Upper lobe of left lung (tissue), 6 donors: ENCODE measurements at places on chromosomes 7 and 10. TPM values are rescaled to one million over a fixed set of nuclear protein-coding genes. Genes with fewer than 3 reads are reported as not detected.

DNA sequence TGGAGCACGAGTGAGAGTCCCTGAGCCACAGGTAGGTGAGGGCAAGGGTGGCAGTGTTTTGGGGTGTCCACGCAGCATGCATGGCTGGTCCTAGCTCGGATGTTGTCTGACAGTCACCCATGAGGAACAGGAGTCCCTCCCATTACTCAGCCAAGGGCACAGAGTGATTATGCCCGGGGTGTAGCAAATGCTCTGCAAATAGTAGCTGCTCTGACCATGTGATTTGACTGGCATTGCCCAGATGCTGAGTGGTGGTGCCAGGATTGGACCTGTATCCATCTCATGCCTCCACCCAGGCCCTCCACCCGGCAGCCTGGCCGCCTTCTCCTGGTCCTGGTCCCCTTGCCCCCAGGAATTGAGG is 150.8 kb downstream of the GRK5 start:
- H3K36me3 ChIP-seq: no peaks in the 10 kb centered on the region
- no peak overlapping the region for H3K4me3 ChIP-seq
- DNase-seq: no peak
- peaks cover 18% of the 10 kb centered on the region for H3K4me1 ChIP-seq

- H3K27ac ChIP-seq: no peak overlapping the region
- no peak overlapping the region for H3K4me3 ChIP-seq
- no peaks in the 10 kb centered on the region for H3K27me3 ChIP-seq
- H3K36me3 ChIP-seq: no peaks in the 10 kb centered on the region
- no peak for DNase-seq
These were observed 1.5 kb upstream of the EBLN1 start for GRCh38 chr10:22219308-22219707.

GRCh38 chr10:65571011-65571570 is 1354.7 kb upstream of the LRRTM3 start:
- DNase-seq: no peak
- no peaks in the 10 kb centered on the region for H3K4me1 ChIP-seq
- no peaks in the 10 kb centered on the region for H3K36me3 ChIP-seq

Gene SUN3
- not detected for total RNA-seq

GRCh38 chr7:118094044-118094443 is 89.9 kb upstream of the LSM8 start:
- H3K36me3 ChIP-seq: no peaks in the 10 kb centered on the region
- no peak for DNase-seq
- H3K4me3 ChIP-seq: no peak overlapping the region
- H3K27ac ChIP-seq: no peak overlapping the region
- no peaks in the 10 kb centered on the region for H3K27me3 ChIP-seq
- H3K4me1 ChIP-seq: no peaks in the 10 kb centered on the region
